ENCODE measurements at places on chromosomes 7 and 10. TPM values are rescaled to one million over a fixed set of nuclear protein-coding genes. Genes with fewer than 3 reads are reported as not detected.

GRCh38 chr10:63547628-63548360, 26.6 kb downstream of the REEP3 start:
- no peaks in the 10 kb centered on the region for H3K36me3 ChIP-seq
- no peak overlapping the region for H3K27ac ChIP-seq
- H3K27me3 ChIP-seq: no peaks in the 10 kb centered on the region
- H3K4me1 ChIP-seq: no peaks in the 10 kb centered on the region
- H3K4me3 ChIP-seq: no peak overlapping the region

Gene SPDYE9
- total RNA-seq: not detected

DNA sequence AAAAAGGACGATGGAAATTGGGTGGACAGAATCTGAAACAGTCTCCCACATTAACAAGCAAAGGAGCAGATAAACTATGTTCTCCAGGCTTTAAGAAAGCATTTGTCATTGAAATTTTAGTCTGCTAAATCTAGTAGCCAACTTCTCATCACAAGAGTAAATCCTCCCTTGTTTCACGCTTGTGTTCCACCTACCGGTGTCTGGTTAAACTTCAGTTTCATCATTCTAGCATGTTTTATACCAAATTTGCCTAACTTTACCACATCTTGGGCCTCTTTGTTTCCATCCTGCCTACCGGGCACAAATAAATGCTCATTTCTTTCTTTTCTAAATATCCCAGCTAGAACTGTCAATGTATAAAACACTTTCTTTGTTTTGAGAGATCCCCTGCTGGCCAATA, 5.8 kb downstream of the LIPA start:
- H3K36me3 ChIP-seq: peaks cover 3% of the 10 kb centered on the region
- no peak for DNase-seq
- H3K4me1 ChIP-seq: peaks cover 2% of the 10 kb centered on the region
- H3K4me3 ChIP-seq: no peak overlapping the region
- no peaks in the 10 kb centered on the region for H3K27me3 ChIP-seq

Gene CPVL
- total RNA-seq: 15.2 TPM

DNA sequence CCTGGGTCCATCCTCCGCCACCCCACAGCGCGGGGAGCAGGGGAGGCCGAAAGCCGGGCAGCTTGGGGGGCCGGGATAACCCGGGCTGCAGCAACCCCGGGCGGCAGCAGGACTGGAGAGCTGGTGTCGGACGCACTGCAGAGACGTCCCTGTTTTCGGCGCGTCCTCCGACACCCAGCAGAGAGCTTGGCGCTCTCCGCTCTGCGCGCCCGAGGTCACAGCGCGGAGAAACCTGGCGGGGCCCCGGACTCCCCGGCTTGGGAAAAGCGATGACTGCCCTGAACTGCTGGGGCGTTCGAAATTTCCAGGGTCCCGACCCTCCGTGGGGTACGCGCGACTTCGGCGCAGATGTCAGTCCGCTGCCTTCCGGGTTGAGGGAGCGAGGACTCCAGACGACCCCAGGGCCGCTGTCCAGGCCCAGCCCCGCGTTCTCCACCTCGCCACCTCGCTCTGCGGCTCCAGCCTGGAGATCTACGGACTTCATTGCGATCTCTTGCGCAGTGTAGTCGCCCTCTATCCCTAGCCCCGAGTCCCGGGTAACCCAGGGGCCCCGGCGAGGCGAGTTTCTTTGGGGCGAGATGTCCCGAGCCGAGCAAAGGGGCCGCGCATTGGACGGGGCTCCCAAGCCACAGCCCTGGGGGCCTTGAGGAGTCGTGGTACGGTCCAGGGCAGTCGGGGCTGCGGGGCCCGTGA, 617 bp upstream of the FOXI2 start:
- no peak for DNase-seq
- no peak overlapping the region for H3K27ac ChIP-seq
- no peaks in the 10 kb centered on the region for H3K27me3 ChIP-seq
- no peaks in the 10 kb centered on the region for H3K4me1 ChIP-seq
- no peaks in the 10 kb centered on the region for H3K36me3 ChIP-seq

DNA sequence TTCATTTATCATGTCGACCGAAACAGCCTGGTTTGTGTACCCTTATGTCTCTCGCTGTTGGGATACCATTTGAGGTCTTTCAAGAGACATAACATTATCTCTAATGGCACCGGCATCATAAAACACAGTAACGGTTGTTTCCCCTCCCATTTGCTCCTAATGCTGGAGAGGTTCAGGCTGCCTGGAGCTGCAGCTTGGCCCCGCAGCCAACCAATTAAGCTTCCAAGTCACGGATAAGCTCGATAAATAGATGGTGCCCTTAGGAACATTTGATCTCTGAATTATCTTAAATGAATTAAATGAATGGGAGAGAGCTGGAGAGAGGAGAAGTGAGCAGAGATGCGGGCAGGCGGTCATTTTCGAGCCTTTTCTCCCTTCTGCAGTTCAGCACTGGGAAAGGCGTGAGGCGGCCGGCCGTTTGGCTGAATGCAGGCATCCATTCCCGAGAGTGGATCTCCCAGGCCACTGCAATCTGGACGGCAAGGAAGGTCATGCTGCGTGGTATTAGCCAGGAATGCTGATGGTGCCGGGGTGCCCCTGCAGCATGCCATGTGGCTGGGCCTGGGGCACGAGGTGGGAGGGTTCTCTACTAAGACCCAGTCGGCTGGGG, 12.6 kb downstream of the CPA4 start:
- no peaks in the 10 kb centered on the region for H3K36me3 ChIP-seq
- no peak overlapping the region for H3K27ac ChIP-seq
- no peak overlapping the region for H3K4me3 ChIP-seq
- no peaks in the 10 kb centered on the region for H3K27me3 ChIP-seq

- H3K27ac ChIP-seq: no peak overlapping the region
- H3K4me3 ChIP-seq: no peak overlapping the region
- H3K27me3 ChIP-seq: no peaks in the 10 kb centered on the region
- peaks cover 15% of the 10 kb centered on the region for H3K4me1 ChIP-seq
Observed at GRCh38 chr10:114831186-114831867, 9.7 kb downstream of the FHIP2A start.

Gene MYL10
- not detected for total RNA-seq

Gene SFTPA1
- total RNA-seq: not detected

DNA sequence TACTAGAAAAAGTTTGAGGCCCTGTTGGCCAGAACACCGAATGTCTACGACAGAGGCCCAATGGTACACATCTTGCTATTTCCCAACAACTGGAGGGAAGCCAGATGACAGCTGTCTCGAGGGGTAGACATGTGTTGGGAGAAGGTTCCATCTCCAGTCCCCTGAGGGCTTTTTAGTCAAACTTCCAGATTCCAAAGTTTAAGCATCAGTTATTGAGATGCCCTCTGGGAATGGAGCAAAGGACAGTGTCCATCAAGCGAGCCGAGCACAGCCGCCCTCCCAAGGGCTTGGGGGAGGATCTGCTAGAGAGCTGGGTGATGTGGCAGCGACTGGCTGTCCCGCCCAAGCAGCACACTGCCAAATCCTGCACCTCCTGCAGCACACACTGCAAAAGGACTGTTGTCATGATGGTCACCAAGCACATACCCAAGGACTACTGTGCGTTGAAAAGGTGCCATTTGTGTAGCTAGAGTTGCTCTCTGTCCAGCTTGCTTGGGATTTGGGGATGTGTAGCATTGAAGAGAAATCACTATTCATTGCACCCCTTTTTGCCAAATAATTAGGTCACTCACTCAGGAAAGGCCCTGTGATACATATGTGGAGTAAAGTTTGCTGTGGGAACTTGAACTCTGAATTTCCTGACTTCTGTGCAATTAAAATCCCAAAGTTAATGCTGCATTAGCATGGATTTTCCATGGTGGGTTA, 164.6 kb downstream of the TRIL start:
- no peak for DNase-seq
- no peaks in the 10 kb centered on the region for H3K4me1 ChIP-seq
- H3K27ac ChIP-seq: no peak overlapping the region
- H3K4me3 ChIP-seq: no peak overlapping the region
- H3K36me3 ChIP-seq: no peaks in the 10 kb centered on the region
- no peaks in the 10 kb centered on the region for H3K27me3 ChIP-seq

GRCh38 chr7:88758381-88759229, 895 bp upstream of the ZNF804B start:
- H3K36me3 ChIP-seq: no peaks in the 10 kb centered on the region
- H3K27ac ChIP-seq: no peak overlapping the region
- H3K27me3 ChIP-seq: peaks cover 9% of the 10 kb centered on the region
- H3K4me1 ChIP-seq: no peaks in the 10 kb centered on the region

DNA sequence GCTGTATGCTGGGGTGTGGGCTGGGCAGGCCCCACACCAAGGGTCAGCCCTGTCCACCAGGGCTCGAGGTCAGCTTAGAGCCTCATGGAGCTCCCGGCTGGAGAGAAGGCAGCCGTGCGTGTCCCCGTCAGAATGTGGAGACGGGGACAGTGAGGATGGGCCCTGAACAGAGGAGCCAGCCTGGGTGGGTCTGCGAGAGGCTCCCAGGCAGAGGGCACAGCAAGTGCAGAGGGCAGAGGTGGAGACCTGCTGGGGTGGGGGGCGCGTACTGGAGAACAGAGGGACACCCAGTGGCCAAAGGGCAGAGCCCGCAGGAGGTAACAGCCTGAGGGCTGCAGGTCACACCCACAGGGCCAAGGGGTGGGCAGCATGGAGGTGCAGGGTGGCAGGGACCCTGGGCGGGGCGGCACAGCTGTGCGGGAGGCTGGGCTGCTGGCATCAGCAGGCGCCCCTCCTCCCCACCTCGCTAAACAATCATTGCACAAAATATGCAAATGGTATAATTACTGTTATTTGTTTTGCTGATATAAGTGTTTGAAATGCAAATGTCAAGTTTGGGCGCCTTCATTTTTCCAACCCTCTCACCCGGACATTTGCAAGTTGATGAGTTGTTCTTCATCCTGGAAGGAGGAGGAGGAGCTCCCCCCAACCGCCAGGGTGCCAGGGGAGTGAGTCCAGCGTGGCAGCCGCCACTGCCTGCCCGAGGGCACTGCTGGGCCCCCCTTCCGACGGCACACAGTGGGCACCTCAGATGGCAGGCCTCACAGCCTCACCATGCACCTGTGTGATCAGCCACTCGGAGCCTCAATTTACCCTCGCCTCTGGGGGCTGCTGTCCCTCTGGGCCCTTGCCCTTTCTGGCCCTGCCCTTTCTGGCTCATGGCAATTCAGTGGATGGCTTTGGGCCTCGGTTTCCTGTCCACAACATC, 35.0 kb downstream of the ELFN1 start:
- no peaks in the 10 kb centered on the region for H3K27me3 ChIP-seq
- no peaks in the 10 kb centered on the region for H3K4me1 ChIP-seq
- no peaks in the 10 kb centered on the region for H3K36me3 ChIP-seq
- no peak overlapping the region for H3K4me3 ChIP-seq

DNA sequence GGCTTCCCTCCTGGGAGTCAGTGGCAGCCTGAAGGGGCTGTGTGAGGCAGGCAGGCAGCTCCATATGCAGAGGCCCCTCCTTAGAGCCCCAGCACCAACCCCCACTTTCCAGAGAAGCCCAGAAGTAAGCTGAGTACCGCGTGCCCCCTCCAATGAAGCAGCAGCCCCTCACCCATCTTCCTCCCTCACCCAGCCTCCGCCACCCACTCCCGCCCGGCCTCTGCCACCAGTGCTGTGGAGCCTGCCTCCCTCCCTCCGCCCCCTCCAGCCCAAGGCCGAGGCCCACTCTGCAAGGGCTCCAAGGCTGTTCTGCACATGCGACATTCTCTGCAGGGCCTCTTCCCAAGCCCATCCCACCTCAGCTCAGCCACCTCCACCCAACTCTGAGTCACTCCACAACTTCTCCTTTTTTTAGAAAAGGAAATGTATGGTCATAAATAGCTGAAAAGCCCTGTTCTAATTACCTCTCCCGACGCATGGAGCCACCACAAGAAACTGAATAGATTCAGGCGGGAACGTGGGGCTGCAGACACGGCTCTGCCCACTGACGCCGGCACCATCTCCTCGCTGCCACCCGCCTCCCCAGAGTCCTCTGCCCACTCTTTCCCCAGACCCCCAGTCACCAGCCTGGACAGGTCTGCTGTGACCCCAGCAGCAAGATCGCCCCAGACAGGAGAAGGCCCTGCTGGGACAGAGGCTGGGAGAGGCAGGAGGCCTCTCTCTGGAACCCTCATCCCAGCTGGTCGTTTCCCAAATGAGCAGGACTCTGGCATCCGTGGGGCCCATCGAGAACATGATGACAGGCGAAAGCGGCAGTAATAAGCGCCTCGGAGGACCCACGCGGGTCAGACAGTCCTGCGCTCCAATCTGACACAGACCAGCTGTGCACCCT, 213.9 kb downstream of the MAD1L1 start:
- peak; percentile 75 for DNase-seq
- peak overlapping the region; percentile 51 for H3K4me3 ChIP-seq
- peaks cover 9% of the 10 kb centered on the region for H3K4me1 ChIP-seq
- no peaks in the 10 kb centered on the region for H3K27me3 ChIP-seq
- H3K27ac ChIP-seq: peak overlapping the region; percentile 78

- no peak overlapping the region for H3K4me3 ChIP-seq
- no peak for DNase-seq
- H3K27me3 ChIP-seq: no peaks in the 10 kb centered on the region
- no peak overlapping the region for H3K27ac ChIP-seq
Observed at GRCh38 chr7:29413626-29414136, 150.0 kb upstream of the PRR15 start.
